ENCODE measurements at places on chromosomes 1 and 21. TPM values are rescaled to one million over a fixed set of nuclear protein-coding genes. Genes with fewer than 3 reads are reported as not detected.

The RGS7 gene
- not detected for total RNA-seq

The CCDC185 gene
- not detected for total RNA-seq

The S100A3 gene
- total RNA-seq, result 2.2 TPM

The ILDR2 gene
- total RNA-seq, result 0.29 TPM

The AQP10 gene
- not detected for total RNA-seq

The FCRL1 gene
- total RNA-seq, result 0.32 TPM

The C8B gene
- total RNA-seq, result not detected

The TRIM58 gene
- 0.96 TPM for total RNA-seq

The BTG2 gene
- total RNA-seq, result 178 TPM

The SYTL1 gene
- total RNA-seq, result 1.9 TPM

The NTRK1 gene
- 1.8 TPM for total RNA-seq

- no peak for DNase-seq
These were observed 57.4 kb downstream of the SLX9 start for GRCh38 chr21:44996983-44997936.

DNA sequence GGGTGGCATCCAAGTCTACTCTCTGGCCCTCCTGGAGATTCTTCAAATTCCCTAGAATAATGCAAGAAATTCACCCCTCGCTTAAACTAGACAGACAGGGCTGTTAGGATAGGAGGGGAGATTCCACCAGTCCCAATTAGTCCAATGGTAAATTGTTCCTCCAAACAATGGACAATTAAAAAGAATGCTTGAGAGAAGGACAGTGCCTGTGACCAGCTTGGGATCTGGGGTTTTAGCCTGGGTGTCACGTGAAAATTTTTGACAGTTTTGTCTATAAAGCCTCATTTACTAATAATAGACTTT is 177.7 kb upstream of the RAB4A start:
- no peak for DNase-seq

DNA sequence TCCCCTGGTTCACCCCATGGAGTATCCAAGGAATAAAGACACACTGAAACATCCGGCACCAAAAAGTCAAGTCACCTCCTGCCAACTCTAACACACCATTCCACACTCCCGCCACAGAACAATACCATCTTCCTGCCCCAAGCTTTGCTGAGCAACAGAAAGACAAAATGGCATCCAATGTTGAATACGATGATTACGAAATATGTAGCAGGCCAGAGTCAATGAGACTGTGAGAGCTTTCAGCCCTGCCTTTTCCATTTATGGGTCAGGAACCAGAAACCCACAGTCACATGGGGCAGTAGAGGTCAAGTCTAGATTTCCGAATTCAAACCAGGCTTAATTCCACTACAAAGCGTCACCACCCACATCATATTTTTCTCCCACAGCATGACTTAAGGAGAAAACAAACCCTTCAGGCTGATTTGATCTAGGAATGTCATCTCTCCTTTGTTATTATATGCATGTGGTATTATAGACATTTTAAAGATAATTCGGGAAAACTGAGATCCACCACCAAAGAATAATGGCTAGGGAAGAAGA is 249.8 kb downstream of the SETD4 start:
- no peak for DNase-seq

GRCh38 chr1:210786546-210786945 is 347.4 kb downstream of the KCNH1 start:
- DNase-seq, result no peak

DNA sequence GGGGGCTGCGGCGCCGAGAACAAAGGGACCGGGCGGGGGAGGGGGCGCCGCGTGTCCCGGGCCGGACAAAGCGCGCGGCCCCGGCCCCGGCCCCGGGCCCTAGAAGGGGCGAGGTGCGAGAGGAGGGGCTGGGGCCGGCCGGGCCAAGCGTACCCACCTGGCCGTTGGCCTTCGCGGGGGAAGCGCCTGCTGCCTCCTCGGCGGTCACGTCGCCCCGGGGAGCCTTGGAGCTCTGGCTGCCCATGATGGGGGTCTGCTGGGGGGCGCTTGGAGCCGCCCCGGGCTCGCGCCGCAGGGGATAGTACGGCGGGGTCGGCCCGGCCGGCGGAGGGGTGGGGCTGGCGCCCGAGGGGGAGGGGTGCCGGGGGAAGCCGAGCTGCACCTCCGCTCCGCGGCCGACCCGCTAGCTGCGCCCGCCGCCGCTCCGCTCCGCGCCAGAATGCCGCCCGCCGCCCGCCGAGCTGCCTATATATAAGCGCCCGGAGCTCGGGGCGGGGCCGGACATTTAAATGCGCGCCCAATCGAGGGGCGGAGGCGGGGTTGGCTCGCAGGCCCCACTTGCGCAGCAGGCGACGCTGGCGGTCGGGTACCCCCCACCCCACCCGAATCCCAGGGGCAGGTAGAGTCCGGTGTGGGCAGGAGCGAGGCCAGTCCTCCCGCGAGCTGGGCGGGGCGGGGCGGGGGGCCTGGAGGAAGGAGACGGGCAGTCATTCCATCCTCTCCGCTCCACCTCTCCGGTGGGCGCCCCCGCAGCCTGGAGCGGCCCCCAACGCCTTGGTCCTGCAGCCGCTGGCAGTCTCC is at the start of gene MARCKSL1:
Gene MARCKSL1, minus strand, starts transcription at position 444 of the 801 bp plus-strand sequence. Its CDS starts 200 bp downstream, at position 244.
- DNase-seq, result peak; percentile 94

DNA sequence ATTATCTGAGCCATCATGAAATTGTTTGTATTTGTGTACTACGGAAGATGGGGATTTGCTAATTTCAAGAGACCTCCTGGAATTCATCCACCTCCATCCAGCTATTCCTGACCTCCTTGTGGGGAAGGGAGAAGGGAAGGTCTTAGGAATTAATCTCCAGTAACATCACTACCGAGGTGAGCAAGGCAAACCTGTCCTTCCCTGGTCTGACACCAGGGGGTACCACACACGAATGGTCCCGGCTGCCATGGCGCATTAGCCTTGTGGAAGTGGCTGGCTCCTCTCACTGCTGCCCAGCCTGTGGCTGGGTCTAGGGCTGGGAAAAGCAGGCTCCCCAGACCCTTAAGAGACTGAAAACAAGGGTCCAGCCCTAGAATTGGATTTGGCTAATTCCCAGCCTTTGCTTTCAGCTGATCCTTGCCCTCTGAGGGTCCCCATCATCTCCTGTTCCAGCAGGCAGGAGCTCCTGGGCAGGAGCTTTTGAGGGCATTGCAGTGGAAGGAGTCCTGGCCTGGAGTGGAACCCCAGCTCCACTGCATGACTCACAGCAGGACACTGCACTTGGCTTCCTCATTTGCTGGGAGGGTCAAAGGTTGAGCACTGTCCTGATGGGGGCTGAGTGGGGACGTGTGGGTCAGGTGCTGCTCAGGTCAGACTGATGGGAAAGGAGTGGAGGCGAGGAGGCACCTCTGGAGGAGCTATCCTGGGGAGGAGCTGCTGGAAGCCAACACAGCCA is 34.8 kb downstream of the RIMS3 start:
- DNase-seq, result peak; percentile 74

- no peak for DNase-seq
These were observed 944.5 kb downstream of the KCNT2 start for GRCh38 chr1:195663549-195664280.

DNA sequence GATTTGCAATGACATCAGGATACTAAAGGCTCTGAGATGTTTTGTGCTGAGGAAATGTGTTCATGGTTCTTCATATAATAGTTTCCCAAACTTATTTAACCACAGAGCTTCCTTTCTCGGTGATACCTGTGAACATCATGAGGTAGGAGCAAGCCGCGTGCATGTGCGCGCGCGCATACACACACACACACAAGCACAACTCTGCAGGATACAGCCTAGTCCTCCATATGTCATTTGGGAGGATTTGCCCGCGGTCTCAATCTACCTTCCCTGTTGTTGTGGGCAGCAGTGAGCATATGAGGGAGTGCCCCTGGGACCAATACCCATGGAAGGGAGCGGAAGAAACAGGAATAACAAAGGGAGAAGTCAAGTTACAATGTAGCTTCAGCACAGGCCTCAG is 12.2 kb upstream of the TTC4 start:
- DNase-seq, result no peak

DNA sequence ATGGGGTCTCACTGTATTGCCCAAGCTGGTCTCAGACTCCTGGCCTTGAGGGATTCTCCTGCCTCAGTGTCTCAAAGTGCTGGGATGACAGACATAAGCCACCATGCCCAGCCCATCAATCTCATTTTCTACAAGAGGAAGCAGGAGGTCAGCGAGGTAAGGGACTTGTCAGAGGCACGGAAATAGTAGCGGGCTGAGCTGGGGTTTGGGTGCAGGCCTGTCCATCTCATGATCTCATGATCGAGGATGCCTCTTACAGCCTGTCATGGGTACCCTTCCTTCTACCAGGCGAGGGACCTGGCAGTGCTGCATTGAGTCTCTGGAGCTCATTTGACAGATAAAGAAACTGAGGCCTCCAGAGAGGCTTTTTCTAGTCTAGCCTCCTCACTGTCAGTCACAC is 28.5 kb upstream of the SCCPDH start:
- DNase-seq, result no peak

DNA sequence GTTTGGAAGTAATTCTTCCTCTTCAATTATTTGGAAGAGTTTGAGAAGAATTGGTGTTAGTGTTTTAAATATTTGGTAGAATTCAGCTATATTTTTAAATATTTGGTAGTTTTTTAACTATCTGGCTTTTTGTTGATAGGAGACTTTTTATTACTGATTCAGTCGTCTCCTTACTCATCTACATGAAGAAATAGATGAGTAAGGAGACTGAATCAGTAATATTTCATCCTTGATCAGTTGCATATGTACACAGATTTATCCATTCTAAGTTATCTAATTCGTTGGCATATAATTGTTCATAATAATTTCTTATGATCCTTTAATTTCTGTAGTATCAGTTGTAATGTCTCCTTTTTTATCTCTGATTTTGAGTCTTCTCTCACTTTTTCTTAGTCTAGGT is 224.1 kb downstream of the GPR52 start:
- DNase-seq, result no peak

- peak; percentile 72 for DNase-seq
These were observed 3.2 kb upstream of the CELSR2 start for GRCh38 chr1:109246141-109246551.

- no peak for DNase-seq
These were observed 19.2 kb downstream of the PKP1 start for GRCh38 chr1:201302163-201303152.

DNA sequence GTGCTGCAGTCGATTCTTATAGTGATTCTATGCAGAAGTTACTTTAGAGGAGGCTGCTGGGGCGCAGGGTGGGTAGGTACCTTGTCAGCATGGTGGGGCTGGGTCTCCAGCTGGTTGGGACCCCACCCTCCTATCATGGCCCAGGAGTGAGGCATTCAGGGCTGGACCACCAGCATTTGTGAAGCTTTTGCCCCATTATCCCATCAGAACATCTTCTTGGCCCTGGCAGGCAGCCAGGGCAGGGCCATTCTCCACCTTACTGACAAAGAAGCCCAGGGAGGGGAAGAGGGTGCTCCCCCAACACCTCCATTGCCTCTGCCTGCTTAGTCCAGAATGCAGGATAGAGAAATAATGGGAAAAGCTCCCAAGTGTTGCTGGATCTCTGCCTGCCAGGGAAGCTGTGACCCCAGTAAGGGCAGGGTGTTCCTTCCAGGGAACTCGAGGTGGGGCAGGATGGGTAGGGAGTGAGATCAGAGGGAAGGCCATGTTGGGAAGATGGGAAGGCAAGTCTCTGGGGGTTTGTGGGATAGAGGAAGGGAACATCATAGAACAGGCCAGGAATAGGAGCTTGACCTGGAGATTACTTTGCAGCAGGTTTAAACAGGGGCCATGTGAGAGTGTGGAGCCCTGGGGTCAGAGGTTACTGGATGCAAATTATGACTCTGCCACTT is 16.2 kb upstream of the SLC2A1 start:
- no peak for DNase-seq

DNA sequence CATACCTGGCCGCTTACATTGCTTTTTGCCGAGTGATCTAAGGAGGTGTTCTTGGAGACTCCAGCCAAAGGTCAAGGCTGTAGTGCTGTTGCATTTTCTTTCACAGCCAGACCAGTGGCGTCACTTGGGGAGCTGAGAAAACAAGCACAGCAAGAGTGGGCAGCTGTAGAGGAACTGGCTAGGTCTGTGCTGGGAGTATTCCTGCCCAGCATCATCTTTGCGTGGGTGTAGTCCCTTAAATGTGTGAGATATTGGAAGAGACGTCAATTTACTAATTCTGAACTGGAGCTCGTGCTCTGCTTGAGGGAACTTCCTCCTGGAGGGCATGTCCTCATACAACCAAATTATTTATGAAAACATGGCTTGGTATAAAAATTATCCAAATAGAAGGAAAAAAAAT is 10.2 kb downstream of the UBIAD1 start:
- DNase-seq, result no peak

GRCh38 chr1:235052067-235053008 is 76.3 kb downstream of the TOMM20 start:
- no peak for DNase-seq

DNA sequence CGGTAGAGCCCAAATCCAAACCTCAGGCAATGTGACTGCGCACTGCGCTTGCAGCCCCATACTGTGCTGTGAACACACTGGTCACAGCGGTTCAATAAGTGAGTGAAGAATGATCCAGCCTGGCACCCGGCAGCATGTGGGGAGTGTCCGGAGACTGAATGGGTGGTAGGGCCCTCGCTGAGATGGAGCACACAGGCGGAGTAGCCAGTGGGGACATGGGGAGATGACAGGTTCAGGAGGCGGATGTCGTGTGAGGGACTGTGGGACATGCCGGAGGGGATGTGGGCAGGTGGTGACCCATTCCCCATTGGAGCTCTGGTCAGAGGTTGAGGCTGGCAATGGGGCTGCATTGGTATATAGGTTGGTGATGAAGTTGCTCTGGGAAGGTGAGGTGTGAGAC is 5.6 kb downstream of the SRARP start:
- no peak for DNase-seq

GRCh38 chr1:180213401-180214170 is 16.5 kb upstream of the LHX4 start:
- DNase-seq, result no peak

DNA sequence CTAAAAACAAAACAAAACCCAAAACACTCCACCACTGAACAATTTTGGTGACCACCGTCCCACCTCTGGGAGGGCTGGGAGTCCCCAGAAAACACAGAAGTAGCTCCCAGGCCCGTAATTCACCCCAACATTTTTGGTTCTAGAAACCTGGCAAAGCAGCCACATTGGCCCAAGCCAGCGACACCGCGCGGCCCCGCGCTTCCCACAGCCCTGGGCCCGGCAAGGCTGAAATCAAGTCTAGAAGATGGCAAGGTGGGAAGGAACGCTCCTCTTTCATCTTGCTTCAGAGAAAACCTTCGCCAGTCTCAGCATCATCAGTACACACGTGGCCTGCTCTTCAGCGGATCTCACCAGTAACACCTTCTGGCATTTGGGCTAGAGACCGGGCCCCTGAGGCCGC is 35.9 kb upstream of the NID1 start:
- DNase-seq, result no peak

GRCh38 chr1:53416269-53416813 is 42.9 kb upstream of the DMRTB1 start:
- no peak for DNase-seq

DNA sequence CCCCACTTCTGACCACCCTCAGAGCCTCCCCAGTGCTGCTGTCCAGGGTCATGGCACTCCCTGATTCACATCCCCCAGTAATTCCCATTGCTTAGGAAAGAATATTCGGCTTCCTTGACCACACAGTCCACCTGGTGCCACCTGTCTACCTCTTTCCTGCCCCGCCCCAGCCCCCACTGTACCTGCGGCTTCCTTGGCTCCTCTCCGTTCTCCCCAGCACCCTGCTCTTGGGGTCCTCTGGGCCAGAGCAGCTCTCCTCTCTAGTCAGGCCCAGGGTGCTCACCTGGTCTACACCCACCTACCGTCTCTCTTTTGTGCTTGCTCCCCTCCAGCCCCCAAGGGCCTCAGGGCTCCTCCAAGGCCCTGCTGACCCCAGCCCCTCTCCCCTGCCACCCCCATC is 142.6 kb downstream of the PEX14 start:
- DNase-seq, result peak; percentile 49

All from mesenteric fat pad (tissue), 1 donor.